ENCODE measurements at places on chromosomes 4 and X.

DNA sequence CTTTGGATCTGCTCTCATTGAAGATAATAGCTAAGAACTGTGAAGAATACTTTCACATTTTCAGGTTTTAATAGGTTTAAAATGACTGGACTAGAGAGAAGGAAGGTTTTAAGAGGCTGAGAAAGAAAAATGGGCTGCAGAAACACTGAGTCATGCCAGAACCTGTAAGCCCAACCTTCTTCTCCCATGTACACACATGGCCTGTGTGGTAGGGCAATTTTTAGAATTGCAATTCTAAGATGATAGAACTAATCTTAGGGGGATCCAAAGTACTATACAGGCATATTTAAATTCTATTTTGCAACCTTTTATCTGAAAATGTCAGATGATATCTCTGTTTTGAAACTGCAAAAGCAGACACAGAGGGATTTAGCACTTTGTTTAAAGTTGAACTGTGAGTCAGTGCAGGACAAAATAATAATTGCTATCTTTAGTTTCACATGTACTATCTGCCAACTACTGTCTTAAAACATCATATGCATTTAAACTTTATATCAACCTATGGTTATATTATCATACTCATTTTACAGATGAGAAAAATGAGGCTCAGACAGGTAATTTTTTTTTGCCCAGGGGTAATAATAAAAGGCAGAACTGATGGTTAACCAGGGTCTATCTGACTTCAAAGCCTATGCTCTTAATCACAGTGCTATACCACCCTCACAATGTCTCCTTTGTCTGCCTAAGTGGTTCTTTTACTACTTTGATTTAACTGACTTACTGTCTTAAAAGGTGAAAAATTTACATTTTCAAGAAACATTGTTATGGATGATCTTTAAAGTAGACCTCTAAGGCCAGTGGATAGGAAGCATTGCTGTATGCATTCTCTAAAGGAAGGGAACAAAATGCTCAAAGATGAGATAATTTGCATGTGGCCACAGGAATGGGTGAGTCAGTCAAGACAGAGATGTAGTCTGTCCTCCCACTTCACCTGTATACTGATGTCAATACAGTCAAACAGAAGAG, 4.3 kb downstream of the TMPRSS11E start:
- DNase-seq = no peak

- no peak for DNase-seq
These were observed 174.3 kb downstream of the GPM6A start for GRCh38 chr4:175637762-175638161.

GRCh38 chr4:70954032-70954431, 39.4 kb upstream of the DCK start:
- no peak for DNase-seq

- DNase-seq = no peak
These were observed 205.3 kb downstream of the TLL1 start for GRCh38 chr4:166078383-166078782.

- DNase-seq = no peak
These were observed 32.4 kb upstream of the KIT start for GRCh38 chr4:54625391-54625790.

DNA sequence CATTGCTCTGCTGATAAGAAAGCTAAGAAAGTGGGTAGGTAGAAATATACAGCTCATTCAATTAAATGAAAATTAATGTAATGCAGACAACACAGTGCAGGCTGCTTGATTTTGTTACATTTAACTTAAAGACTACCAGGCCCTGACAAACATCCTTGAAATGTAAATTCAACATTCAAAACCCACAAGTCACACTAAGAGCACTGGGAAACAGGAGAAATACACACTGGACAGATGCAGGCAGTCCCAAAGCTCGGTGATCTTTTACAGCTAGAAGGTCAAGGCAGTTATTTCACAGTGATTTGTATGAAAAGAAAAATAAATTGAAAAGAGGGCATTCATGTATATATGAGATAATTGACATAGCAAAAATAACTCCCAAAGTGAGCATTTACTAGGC, 94.3 kb upstream of the PLAC1 start:
- DNase-seq = no peak

DNA sequence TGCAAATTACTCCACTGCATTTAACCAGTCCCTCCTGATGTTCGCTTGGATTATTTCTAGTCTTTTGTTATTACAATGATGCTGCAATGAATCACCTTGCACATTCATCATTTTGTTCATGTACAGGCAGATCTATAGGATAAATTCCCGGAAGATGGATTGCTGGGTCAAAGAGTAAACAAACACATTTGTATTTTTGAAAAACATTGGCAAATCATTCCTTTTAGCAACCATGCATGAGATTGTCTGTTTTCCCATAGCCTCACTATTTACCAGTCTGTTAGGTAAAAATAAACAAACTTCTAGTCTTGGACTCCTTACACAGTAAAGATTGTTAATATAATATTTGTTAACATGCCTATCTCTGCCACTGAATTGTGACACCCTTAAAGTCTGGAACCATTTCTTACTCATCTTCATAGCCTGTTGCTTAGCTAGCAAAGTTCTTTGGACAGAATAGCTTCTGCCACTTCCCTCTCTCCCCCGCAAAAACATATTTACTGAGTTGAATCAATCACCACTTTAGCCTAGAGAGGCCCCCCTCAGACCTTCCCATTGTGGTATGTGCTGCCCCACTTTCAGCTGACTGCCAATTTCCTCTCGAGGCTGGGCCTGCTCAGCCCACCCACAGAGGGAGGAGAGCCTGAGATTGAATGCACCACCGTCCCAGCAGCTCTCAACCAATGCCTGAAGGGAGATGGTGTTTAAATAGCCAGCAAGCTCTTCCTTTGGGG, 108.4 kb upstream of the ATXN3L start:
- DNase-seq = no peak

DNA sequence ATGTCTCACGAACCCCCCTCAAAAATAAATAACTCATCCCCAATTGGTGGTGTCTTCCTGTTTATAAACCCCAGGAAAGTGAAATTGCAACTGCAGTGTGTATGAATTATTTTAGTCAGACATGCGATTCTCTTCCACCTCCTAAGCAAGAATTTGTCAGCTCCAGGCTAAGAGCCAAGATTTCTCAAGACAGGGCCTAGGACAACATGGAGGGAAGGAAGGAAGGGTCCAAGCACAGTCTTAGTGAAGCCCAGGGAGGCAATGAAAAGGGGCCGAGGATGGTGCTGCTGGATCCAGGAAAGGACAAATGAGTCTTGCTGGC, 20.0 kb downstream of the SH3KBP1 start:
- no peak for DNase-seq

DNA sequence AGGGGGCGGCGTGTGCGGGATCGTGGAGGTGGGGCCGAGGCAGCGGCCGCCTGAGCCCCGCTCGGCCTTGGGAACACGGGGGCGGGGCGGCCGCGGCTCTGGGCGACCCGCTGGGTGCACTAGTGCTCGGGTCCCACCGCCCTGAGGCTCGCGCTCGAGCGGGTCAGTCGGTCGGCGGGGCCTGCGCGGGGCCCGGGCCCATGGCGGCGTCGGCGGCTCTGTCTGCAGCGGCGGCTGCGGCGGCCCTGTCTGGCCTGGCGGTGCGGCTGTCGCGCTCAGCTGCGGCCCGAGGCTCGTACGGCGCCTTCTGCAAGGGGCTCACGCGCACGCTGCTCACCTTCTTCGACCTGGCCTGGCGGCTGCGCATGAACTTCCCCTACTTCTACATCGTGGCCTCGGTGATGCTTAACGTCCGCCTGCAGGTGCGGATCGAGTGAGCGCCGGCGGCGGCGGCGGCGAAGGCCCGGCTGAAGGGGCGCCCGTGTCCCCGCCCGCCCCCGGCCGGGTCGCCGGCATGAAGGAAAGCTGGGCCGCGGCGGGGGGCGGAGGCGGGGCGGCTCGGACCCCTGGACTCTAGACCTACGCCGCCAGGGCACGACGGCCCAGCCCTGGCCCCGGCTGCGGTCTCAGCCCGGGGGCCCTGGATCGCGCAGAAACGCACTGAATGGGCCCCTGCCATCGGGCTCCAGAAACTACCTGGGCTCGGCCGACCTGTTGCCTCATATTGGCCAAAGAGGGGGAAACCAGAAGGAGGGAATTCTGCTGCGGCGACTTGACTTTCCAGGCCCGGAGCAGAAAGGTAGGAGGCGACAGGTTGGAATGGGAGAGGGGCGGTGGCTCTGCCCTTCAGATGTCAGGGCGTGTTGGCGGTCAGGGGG, at the start of gene SMIM10L2A:
Gene SMIM10L2A, plus strand, starts transcription at position 13 of the 878 bp plus-strand sequence. Its CDS starts 188 bp downstream, at position 201.
- DNase-seq = no peak

GRCh38 chrX:20066968-20067708, 49.6 kb downstream of the MAP7D2 start:
- DNase-seq = no peak

DNA sequence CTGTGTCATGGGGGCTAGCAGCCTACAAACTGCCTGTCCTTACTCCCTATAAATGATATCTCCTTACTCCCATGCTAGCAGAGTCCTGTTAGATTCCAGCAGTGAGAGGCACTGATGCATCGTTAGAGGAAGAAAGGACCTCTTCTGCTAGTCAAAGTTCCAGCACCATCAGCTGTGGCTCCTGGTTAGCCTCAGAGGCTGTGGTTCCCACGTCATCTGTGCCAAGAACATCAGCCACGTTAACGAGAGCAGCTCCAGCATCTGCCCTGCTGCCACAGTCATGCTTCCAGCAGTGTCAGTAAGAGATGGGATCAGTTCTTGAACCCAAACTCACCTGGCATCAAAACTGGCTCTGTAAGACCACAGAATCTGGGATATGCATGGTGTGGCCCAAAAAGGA, 88.5 kb downstream of the SLC2A9 start:
- DNase-seq = no peak

DNA sequence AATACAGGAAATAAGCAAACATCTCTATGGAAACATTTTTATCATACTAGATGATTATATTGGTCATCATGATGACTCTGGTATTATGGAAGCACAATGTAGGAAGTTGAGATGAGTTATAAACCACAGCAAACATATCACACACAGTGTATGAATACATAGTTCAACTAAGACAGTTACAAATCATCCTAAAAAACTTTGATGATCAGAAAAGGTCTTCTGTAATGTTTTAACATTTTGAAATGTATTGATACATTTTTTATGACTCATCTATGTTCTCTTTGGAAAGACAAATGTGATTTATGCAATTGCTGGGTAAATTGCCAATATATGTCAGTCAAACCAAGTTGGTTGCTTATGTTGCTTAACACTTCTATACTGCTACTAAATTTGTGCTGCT, 4.8 kb downstream of the CXCL3 start:
- DNase-seq = no peak

- no peak for DNase-seq
These were observed 35.8 kb upstream of the PGRMC2 start for GRCh38 chr4:128323401-128323800.

DNA sequence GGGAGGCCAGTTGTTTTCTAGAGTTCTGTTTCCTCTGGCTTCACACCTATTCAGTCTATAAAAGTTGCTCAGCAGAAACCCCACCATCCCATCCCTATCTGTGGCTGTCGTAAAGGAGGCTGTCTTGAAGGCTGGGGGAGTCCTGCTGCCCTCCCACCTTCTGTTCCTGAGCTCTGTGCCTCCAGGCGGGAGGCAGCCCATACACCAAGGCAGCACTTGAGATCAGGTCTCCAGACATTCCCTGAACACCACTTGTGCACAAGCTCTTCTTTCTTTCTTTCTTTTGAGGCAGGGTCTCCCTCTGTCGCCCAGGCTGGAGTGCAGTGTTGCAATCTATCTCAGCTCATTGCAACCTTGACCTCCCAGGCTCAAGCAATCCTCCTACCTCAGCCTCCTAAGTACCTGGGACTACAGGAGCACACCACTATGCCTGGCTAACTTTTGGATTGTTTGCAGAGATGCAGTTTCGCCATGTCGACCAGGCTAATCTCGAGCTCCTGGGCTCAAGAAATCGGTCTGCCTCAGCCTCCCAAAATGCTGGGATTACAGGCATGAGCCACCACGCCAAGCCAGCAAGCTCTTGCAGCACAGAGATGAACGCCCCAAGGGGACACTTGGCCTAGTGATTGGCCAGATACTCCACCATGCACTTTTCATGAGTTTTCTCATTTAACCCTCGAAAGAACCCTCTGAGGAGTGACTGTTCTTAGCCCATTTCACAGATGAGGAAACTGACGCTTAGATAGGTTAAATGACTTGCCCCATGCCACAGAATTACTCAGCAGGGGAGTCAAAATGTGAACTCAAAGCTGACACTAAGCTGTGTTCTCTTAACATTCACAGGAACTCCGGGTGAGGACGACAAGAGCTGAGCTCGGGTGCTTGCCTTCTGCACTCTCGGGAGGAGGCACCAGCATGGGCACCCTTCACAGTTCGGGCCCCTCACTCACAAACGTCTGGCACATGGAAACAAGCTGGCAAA, 55.8 kb upstream of the ENPP6 start:
- no peak for DNase-seq

DNA sequence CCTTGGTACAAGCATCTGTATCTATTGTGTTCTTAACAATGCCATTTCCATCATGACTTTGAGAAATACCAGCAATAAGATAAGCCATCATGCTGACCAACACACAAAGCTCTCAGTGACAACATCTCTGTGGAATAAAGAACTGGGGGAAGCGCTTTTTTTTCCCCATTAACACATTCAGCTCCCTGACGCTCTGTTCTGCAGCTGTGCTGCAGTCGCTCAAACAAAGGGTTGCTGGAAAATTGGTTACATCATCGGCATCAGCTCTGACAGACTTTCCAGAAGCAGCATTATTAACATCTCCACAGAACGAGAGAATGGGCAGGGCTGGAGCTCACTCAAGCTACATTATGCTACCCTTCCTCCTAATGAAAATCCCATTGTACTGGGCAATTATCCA, 39.9 kb downstream of the DCX start:
- no peak for DNase-seq

DNA sequence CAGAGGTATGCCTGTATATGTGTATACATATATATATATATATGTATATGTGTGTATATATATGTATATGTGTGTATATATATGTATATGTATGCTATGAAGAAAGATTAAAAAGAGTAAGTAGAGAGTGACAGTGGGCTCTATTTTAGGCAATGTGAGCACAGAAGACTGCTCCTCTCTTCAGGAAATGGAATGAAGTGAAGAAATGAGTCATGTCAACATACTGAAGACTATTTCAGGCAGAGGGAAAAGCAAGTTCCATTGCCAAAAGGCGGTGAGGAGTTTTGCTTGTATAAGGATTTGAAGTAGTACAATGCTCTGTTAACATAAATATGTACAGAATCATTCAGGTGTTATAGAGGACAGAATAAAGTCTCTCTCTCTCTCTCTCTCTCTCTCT, 773.2 kb upstream of the FTHL17 start:
- no peak for DNase-seq

Measured in hematopoietic multipotent progenitor cell treated with erythropoietin and hydrocortisone succinate and interleukin-3 and kit ligand, for 17 days (in vitro differentiated cells).